ENCODE measurements at places on chromosomes 7 and 10. TPM values are rescaled to one million over a fixed set of nuclear protein-coding genes. Genes with fewer than 3 reads are reported as not detected.

Gene DBF4
- 36.7 TPM for total RNA-seq

Gene VSTM4
- 0.50 TPM for total RNA-seq

Gene AKR1C1
- 597 TPM for total RNA-seq

Gene CACNB2
- not detected for total RNA-seq

Gene CNPY1
- not detected for total RNA-seq

Gene GIMAP4
- not detected for total RNA-seq

Gene LRRC61
- total RNA-seq: 0.07 TPM

Gene MACC1
- not detected for total RNA-seq

Gene CCDC3
- total RNA-seq: 0.94 TPM

Gene ADARB2
- total RNA-seq: not detected

Gene ASAH2B
- 3.6 TPM for total RNA-seq

Gene PRF1
- not detected for total RNA-seq
